ENCODE measurements at places on chromosomes 13 and 19.

DNA sequence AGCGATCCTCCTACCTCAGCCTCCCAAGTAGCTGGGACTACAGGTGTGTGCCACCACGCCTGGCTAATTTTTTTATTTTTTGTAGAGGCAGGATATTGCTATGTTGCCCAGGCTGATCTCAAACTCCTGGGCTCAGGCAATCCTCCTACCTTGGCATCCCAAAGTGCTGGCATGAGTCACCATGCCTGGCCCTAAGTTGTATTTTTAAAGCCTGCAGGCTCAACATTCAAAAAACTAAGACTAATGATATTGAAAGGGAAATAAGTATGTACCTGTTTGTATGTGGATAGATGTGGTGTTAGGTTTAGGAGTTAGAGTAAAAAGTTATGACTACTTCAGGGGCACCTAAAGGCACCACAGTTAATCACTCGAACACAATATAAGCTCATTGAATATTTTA, 5.4 kb upstream of the IPO5 start:
- no peak for DNase-seq

- peak; percentile 44 for DNase-seq
Measured at GRCh38 chr13:60226507-60226906, 62.8 kb upstream of the DIAPH3 start.

DNA sequence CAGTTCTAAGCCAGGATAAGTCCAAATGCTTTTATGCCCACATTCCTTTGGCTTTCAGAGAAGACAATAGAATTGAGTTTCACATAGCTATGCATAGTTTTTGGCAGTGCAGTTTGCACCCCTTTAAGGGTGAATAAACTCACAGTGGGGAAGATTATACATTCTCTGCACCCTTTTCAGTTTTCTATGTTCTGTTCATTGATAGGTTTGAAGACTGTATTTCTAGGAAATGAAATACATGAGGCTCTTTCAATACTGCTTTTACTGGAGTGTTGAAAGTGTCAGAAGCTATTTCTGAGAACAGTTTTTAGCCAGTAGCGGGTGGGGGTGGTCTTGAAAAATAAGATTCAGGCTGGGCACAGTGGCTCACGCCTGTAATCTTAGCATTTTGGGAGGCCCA, 46.2 kb downstream of the IPO5 start:
- no peak for DNase-seq

DNA sequence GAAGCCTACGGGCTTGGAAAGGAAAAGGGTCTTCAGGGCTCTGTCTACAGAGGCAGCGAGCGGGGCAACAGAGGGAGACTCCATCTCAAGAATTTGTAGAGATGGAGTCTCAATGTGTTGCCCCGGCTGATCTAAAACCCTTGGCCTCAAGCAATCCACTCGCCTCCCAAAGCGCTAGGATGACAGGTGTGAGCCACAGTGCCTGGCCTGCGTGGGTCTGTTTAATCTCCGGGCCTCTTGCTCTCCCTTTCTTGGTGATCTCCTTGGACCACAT, 8.1 kb downstream of the RPS9 start:
- peak; percentile 15 for DNase-seq

GRCh38 chr13:73809561-73809960, 324.6 kb downstream of the KLF12 start:
- peak; percentile 36 for DNase-seq

- no peak for DNase-seq
Measured at GRCh38 chr13:46639033-46639981, 86.3 kb downstream of the LRCH1 start.

DNA sequence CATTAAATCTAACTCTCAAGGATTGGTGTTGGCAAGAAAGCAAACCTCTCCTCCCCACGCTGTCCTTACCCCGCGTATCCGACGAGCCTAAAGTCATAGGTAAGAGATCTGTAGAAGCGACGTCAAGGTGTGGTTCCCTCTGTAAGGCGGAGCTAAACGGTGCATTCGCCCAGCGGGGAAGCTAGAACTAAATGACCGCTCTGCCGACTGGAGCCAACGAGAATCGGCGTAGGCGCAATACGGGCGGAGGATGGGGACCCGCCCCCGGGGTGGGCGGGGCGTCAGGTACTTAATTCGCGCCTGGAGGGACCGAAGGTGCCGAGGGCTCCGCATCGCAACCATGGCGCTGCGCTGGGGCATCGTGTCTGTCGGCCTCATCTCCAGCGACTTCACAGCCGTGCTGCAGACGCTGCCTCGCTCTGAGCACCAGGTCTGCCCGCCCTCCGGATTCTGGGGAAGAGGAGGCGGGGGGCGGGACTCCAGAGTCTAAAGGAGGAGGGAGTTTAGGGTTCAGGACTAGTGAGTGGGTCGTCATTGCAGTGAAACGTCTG, at the start of gene DHDH:
Gene DHDH (plus strand): TSS at position 318 of the 551 bp plus-strand sequence. CDS start 23 bp downstream, at position 341.
- DNase-seq, result peak; percentile 22

DNA sequence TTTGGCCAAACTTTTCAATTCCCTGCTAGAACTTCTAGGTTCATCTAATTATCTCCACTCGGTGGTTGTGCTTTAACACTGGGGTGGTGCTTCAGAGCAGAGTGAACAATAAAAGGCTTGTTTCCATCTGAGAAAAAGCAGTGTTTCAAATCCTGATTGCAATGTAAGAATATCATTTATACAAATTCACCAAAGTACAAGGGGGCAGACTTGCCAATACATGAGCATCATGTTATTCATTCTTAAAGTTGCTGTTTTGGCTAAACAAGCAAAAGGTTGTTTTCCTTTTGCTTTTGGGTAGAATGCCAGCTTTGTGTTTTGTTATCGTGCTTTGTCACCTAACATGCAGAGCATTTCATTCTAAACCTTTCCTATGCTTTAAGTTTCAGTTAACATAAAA, 78.5 kb upstream of the UBAC2 start:
- DNase-seq, result no peak

DNA sequence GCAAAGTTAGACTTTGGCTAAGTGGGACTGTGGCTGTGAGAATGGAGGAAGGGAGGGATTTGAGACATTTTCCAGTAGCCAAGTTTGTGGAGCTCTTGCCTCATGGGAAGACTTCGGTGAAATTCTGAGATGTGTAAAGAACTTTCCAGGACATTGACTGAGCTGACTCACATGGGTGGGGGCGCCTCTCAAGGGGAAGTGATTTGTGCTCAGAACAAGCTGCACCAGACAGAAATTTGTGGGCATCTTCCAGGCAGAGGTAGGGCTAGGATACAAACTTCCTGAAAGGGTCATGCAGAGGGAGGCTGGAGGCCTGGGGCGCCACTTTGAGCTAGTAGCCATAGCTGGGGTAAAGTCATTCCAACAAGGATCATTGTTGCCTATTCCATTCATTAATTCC, 9.8 kb upstream of the SIGLEC10 start:
- no peak for DNase-seq

GRCh38 chr19:8504919-8505318, 2.5 kb upstream of the PRAM1 start:
- no peak for DNase-seq

- DNase-seq, result no peak
Measured at GRCh38 chr13:50460358-50460757, 383.1 kb downstream of the DLEU7 start.

GRCh38 chr19:17101686-17102628, 26.4 kb downstream of the MYO9B start:
- DNase-seq, result no peak

DNA sequence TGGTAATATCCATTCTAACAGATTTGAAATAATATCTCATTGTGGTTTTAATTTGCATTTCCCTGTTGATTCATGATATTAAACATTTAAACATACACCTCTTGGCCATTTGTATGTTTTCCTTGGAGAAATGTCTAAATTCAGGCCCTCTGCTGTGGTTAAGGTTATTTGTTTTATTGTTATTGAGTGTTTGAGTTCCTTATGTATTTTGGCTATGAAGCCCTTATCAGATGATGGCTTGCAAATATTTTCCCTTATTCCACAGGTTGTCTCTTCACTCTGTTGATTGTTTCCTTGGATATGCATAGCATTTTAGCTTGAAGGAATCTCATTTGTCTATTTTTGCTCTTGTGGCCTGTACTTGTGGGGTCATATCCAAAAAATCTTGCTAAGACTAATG, 303.6 kb downstream of the GPC5 start:
- no peak for DNase-seq

DNA sequence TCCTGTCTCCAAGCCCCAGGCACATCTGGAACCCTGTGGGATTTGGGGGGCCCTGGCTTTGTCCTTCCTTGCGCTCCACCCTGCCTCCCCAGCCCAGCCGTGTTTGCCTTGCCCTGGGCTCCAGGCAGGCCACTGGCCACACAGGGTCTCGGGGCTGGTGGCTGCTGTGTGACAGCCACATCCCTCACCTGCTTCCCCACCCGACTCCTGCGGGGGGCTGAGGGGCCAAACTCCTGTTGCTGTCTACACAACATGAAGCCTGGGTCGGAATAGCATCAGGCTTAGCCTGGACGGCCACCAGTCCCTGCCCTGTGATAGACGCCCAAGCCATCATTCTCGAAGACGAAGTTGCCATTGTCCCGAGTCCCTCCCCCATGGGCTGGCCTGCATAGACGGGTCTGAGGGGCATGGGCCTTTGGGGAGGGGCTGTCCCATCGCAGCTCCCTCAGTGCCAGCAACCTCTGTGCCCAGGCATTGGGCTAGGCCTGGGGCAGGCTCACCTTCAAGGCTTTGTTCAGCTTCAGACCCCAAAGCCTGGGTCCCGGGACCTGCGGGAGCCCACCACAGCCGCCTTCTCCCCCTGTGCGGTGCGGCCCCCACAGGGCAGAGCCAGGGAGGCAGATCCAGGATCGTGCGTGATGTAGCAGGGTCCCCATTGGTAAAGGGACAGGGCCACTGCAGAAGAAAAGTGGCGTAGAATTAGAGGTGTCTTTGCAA, 15.5 kb upstream of the TEKTIP1 start:
- DNase-seq, result no peak

DNA sequence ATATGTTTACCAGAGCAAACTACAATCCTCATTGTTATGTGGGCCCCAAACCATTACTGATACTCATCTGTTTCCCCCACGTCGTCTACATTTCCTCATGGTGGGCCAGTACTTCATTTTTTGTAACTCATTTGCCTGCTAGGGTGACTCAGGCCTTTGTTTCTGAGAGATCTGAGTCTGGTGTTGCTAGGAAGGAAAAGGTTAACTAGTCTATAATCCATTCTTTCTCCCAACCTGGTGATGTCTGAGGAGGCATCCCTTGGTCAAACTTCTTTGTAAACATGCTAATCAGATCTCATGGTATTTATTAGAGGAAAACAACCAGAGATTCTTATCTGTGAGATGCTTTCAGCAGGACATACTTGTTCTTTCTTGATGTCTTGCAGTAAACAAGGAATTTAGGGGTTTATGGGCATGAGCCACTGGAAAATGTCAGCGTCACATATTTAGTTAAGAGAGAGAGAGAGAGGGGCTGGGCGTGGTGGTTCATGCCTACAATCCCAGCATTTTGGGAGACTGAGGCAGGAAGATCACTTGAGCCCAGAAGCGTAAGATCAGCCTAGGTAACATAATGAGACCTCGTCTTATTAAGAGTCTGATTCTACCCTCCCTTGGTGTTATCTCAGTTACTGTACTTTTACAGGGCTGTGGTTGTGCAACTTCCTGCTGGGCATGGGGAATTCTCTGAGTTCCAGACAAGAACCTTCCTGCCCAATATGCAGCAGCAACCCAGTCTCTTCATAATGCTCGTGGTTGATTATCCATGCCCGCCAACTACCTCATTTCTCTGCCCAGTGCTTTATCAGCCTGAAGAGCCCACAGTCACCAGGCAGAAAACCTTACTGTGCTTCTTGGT, 9.7 kb upstream of the DPRX start:
- no peak for DNase-seq

- DNase-seq, result no peak
Measured at GRCh38 chr13:94602467-94602866, 810 bp downstream of the GPR180 start.

GRCh38 chr13:102555914-102556553, 40.8 kb upstream of the TPP2 start:
- peak; percentile 42 for DNase-seq

DNA sequence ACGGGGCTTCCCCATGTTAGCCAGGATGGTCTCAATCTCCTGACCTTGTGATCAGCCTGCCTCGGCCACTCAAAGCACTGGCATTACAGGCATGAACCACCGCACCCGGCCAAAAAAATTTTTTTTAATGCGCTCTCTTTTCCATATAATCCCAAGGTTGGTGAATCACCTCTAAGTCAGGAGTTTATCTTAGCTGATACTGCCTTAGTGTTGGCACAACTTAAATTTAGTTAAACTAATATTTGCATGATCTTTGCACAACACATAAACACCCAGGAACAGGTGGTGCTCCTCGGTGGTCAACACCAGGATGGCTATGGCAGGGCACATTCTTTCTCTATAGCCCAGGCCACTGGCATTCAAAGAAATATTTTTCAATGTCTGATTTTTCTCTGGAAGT, 24.1 kb upstream of the PSG7 start:
- no peak for DNase-seq

DNA sequence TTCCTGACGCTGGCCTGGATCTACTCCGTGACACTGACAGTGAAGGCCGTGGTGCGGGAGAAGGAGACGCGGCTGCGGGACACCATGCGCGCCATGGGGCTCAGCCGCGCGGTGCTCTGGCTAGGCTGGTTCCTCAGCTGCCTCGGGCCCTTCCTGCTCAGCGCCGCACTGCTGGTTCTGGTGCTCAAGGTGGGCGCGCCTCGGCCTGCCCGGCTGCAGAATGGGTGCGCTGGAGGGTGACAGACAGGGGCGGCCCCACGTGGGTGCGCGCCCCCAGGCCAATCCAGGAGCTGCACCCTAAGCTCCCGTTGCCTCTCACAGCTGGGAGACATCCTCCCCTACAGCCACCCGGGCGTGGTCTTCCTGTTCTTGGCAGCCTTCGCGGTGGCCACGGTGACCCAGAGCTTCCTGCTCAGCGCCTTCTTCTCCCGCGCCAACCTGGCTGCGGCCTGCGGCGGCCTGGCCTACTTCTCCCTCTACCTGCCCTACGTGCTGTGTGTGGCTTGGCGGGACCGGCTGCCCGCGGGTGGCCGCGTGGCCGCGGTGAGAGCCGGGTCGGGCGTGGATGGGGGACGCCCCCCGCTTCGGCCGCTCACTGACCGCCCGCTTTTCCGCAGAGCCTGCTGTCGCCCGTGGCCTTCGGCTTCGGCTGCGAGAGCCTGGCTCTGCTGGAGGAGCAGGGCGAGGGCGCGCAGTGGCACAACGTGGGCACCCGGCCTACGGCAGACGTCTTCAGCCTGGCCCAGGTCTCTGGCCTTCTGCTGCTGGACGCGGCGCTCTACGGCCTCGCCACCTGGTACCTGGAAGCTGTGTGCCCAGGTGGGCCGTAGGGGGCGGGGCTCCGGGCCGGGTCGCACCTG, 7.2 kb downstream of the ABCA7 start:
- DNase-seq, result no peak

- DNase-seq, result peak; percentile 47
Measured at GRCh38 chr19:42252365-42253244, 2.3 kb downstream of the ERF start.

DNA sequence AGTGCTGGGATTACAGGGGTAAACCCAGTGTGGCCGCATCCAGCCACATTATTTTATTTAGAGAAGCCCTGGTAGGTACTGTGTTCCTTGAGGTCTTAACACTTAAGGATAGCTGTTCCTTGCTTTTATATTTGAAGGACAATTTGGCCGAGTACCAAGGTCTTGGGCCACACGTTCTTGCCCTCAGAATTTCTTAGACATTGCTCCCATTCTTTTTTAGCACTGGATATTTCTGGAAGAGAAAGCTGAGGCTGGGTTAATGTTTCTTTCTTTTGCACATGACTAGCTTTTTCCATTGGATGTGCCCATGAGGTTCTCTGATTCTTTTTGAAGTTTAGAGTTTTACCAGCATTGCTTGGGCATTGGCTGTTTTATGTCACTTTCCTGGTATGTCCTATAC, 5.5 kb upstream of the RNF113B start:
- DNase-seq, result no peak

Data from fibroblast of skin of scalp (primary cell).